PC-9 (cell line): ENCODE measurements at places on chromosomes 7 and 10. TPM values are rescaled to one million over a fixed set of nuclear protein-coding genes. Genes with fewer than 3 reads are reported as not detected.

GRCh38 chr7:156152390-156152789, 340.1 kb upstream of the SHH start:
- no peak overlapping the region for H3K27ac ChIP-seq
- H3K36me3 ChIP-seq, result no peaks in the 10 kb centered on the region
- DNase-seq, result no peak
- no peaks in the 10 kb centered on the region for H3K4me1 ChIP-seq
- no peak overlapping the region for H3K4me3 ChIP-seq

DNA sequence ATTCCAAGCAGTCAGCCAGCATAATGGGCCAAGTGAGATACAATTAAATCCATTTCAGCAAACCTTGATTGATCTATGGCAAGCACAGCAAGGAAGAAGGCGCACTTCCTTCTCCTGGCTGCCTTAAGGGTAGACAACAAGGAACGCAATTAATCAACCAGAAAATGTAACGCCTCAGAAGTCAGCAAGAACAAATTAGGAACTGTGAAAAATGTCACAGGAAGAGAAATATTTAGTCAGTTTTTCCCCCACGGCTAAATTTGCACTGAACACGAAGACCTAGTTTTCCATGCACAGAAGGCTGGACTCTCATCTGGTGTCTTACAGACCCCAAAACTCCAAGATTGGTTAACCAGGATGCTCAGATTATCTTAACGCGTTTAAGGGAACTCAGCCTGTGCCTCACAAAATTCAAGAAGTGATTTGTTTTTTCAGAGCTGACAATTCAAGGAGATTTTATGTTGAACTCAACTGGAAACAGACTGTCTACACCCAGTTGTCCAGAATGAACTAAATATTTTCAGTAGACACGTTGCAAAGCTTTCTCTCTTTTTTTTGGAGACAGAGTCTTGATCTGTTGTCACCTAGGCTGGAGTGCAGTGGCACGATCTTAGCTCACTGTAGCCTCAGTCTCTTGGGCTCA, 14.2 kb downstream of the SNX8 start:
- 0 out of 2 replicates have a peak, but pooled peaks cover 4% of the 10 kb centered on the region for H3K4me1 ChIP-seq
- H3K4me3 ChIP-seq, result no peak overlapping the region
- H3K27me3 ChIP-seq, result no peaks in the 10 kb centered on the region
- no peak for DNase-seq
- H3K27ac ChIP-seq, result no peak overlapping the region

- no peaks in the 10 kb centered on the region for H3K27me3 ChIP-seq
- H3K36me3 ChIP-seq, result no peaks in the 10 kb centered on the region
- no peak overlapping the region for H3K27ac ChIP-seq
- H3K4me3 ChIP-seq, result no peak overlapping the region
Observed at GRCh38 chr7:140122965-140123364, 53.8 kb downstream of the KDM7A start.

GRCh38 chr7:154836021-154836448, 166.9 kb downstream of the PAXIP1 start:
- H3K27ac ChIP-seq, result no peak overlapping the region
- no peak overlapping the region for H3K4me3 ChIP-seq
- no peak for DNase-seq
- no peaks in the 10 kb centered on the region for H3K4me1 ChIP-seq
- H3K27me3 ChIP-seq, result peaks cover 97% of the 10 kb centered on the region

DNA sequence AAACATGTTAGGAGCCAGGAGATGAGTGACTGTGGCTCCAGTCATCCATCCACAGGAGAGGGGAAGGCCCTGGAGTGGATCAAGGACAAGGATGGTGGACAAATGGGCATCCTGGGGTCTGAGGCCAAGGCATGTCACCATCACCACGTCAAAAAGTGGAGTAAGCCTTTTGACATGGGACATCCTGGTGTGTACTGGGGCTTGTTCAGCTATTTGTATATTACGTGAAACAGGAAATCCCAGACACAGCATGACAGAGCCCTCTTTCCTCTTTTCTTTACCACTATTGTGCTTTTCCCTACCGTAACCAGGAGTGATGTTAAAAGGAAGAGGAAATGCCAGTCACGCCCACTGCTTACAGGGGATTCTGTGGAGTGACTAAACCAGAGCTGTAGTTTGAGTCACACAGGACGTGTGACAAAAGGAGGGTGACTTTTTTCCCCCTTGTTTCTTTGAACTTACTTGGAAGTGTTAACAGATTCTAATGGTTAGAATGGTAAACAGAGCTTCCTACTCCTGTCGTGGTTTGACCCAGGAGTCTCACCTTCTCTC, 15.4 kb downstream of the ACSL5 start:
- peak; percentile 93 for DNase-seq
- H3K4me1 ChIP-seq, result peaks cover 63% of the 10 kb centered on the region

- no peaks in the 10 kb centered on the region for H3K36me3 ChIP-seq
- H3K4me3 ChIP-seq, result no peak overlapping the region
- no peak for DNase-seq
- no peaks in the 10 kb centered on the region for H3K4me1 ChIP-seq
- H3K27me3 ChIP-seq, result no peaks in the 10 kb centered on the region; the same call in 1 of the 2 replicates
Observed at GRCh38 chr7:70693686-70694433, 438.1 kb upstream of the GALNT17 start.

DNA sequence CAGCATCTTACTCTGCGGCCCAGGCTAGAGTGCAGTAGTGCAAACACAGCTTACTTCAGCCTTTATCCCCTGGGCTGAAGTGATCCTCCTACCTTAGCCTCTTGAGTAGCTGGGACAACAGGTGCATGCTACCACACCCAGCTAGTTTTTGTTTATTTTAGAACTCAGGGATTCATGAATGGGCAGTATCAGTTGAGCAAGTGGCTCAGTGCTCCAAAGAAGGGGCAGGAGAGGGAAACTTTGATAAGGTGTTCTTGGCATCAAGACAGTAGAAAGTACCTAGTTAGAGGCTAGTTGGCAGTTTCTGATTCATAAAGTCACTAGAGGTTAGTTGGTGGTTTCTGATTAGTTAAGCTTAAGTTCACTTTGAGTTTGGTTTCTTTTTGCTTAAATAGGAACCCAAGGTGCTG, 18.4 kb downstream of the TRIM24 start:
- H3K4me3 ChIP-seq, result no peak overlapping the region
- no peaks in the 10 kb centered on the region for H3K36me3 ChIP-seq
- DNase-seq, result no peak
- no peaks in the 10 kb centered on the region for H3K27me3 ChIP-seq

GRCh38 chr7:150468241-150468640, 17.8 kb downstream of the GIMAP8 start:
- H3K27me3 ChIP-seq, result peaks cover 86% of the 10 kb centered on the region
- DNase-seq, result no peak
- H3K36me3 ChIP-seq, result no peaks in the 10 kb centered on the region
- no peak overlapping the region for H3K27ac ChIP-seq
- no peaks in the 10 kb centered on the region for H3K4me1 ChIP-seq

GRCh38 chr10:89861584-89862301, 160.4 kb downstream of the KIF20B start:
- no peaks in the 10 kb centered on the region for H3K27me3 ChIP-seq
- peaks cover 8% of the 10 kb centered on the region; the same call in 1 of the 2 replicates for H3K4me1 ChIP-seq
- DNase-seq, result no peak

DNA sequence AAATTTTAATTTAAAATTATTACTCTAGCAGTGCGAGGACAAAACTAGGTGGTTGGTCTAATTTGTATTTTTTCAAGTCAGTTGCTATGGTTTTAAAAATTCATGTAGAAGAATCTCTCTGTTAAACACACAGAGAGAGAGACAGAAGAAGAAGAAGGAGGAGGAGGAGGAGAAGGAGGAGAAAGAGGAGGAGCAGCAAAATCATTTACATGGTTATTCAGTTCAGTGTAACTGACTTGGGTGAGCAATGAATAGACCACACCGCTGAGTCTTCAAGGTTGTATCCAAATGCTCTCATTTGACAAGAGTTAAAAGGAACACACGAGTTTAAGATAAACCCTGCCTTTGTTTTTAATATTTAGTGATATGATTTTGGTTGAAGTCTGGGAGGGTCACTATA, 131.1 kb downstream of the PDE1C start:
- H3K27ac ChIP-seq, result no peak overlapping the region
- no peak for DNase-seq
- no peak overlapping the region for H3K4me3 ChIP-seq
- no peaks in the 10 kb centered on the region for H3K36me3 ChIP-seq
- H3K27me3 ChIP-seq, result no peaks in the 10 kb centered on the region

DNA sequence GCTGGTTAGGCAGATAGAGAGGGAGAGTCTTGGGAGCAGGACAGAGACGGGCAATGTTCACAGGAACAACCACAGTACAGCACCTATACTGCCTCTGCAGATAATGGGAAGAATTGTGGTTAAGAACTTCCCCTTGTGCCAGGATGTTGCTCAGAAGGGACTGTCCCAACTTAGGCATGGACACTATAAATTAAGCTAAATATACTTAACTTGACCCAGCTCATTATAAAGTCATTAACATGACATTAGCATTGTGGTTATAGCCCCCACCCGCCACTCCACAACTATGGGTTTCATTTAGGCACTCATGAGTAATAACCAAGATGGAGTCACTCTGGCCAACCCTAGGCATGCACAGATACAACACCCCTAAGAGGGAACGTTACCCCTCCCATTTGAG, 310.9 kb upstream of the NRG3 start:
- no peaks in the 10 kb centered on the region for H3K27me3 ChIP-seq
- H3K4me1 ChIP-seq, result no peaks in the 10 kb centered on the region

DNA sequence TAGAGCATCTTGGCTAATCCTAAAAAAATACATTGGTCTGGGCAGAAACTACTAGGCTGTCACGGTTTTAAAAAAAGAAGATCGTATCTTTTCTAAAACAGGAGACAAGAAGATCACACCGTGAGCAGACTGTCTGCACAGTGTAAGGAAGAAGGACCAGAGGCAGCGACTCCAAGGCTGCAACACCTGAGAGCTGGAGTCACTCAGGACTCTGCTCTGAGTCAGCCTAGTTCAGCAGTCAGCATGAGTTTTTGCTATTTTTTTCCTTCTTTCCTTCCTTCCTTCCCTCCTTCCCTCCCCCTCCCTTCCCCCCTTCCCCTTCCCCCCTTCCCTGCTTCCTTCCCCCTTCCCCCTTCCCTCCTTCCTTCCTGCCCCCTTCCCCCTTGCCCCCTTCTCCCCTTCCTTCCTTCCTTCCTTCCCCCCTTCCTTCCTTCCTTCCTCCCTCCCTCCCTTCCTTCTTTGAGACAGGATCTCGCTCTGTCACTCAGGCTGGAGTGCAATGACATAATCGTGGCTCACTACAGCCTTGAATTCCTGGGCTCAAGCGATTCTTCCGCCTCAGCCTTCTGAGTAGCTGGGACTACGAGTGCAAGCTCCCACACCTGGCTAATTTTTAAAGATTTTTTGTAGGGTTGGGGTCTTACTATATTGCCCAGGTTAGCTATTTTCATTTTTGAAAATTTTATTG, 24.4 kb downstream of the BAG3 start:
- peaks cover 71% of the 10 kb centered on the region for H3K4me1 ChIP-seq
- no peak for DNase-seq
- H3K27me3 ChIP-seq, result no peaks in the 10 kb centered on the region
- H3K27ac ChIP-seq, result peak overlapping the region; percentile 53
- peaks cover 33% of the 10 kb centered on the region for H3K36me3 ChIP-seq

GRCh38 chr7:121531175-121532070, 135.3 kb upstream of the FAM3C start:
- DNase-seq, result no peak
- no peak overlapping the region for H3K4me3 ChIP-seq
- H3K4me1 ChIP-seq, result peaks cover 41% of the 10 kb centered on the region

- no peaks in the 10 kb centered on the region for H3K4me1 ChIP-seq
- H3K27ac ChIP-seq, result no peak overlapping the region
- H3K36me3 ChIP-seq, result no peaks in the 10 kb centered on the region
- no peak overlapping the region for H3K4me3 ChIP-seq
- no peaks in the 10 kb centered on the region for H3K27me3 ChIP-seq
Observed at GRCh38 chr10:42996588-42996987, 80.3 kb upstream of the RET start.

DNA sequence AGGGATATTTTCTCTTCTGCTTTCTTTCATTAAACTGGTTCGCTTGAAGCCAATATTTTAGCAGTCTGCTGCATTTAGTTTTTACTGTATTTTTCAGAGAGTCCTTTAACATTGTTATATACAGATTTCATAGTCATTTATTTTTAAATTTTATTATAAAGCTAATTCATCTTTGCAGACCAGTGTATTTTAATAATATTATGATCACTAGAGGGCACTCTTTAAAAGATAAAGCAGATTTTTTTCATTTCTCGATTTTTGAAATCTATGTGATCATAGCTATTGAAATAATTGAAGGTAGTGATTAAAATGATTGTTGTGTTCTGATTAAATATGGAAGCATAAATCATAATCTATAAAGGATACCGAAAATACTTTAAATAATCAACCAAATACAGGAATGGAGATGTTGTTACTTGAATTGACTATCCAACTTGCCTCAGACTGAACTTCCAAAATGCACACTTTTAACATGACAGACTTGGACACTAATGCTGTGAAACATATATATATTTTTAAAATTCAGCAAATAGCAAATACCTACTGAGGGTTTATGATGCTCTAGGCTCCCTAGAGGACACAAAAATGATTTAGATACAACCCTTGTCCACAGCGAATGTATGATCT, 35.2 kb downstream of the ST7 start:
- peaks cover 22% of the 10 kb centered on the region for H3K4me1 ChIP-seq
- DNase-seq, result no peak
- H3K4me3 ChIP-seq, result no peak overlapping the region
- no peaks in the 10 kb centered on the region for H3K27me3 ChIP-seq
- H3K27ac ChIP-seq, result no peak overlapping the region
- no peaks in the 10 kb centered on the region for H3K36me3 ChIP-seq

DNA sequence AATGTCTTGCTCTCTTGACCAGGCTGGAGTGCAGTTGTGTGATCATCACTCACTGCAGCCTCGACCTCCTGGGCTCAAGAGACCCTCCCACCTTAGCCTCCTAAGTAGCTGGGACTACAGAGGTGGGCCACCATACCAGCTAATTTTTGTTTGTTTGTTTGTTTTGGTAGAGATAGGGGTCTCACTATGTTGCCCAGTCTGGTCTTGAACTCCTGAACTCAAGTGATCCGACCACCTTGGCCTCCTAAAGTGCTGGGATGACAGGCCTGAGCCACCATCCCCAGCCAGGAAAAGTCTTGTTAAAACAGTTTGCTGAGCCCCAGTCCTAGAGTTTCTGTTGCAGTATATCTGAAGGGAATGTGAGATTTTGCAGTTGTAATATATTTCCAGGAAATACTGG, 83.9 kb downstream of the SKIDA1 start:
- H3K36me3 ChIP-seq, result no peaks in the 10 kb centered on the region
- no peak for DNase-seq
- no peak overlapping the region for H3K4me3 ChIP-seq
- H3K4me1 ChIP-seq, result no peaks in the 10 kb centered on the region

- H3K4me1 ChIP-seq, result peaks cover 19% of the 10 kb centered on the region
- DNase-seq, result no peak
- H3K36me3 ChIP-seq, result no peaks in the 10 kb centered on the region
- no peaks in the 10 kb centered on the region for H3K27me3 ChIP-seq
Observed at GRCh38 chr10:60189861-60190475, 199.7 kb downstream of the ANK3 start.

Gene GPR26
- total RNA-seq, result not detected in 2 replicates

Gene PON1
- total RNA-seq, result not detected in 2 replicates

Gene HMX3
- not detected in 2 replicates for total RNA-seq

Gene C10orf53
- total RNA-seq, result not detected in 2 replicates

Gene EBLN1
- total RNA-seq, result not detected in 2 replicates

Gene FBXL13
- total RNA-seq, result 10.4 and 19.4 TPM in 2 replicates

Gene TSPAN13
- 26.5 and 31.1 TPM in 2 replicates for total RNA-seq
